ENCODE measurements at places on chromosomes 6 and 20. TPM values are rescaled to one million over a fixed set of nuclear protein-coding genes. Genes with fewer than 3 reads are reported as not detected.

GRCh38 chr6:4687989-4688947 is 87.9 kb upstream of the CDYL start:
- no peak for DNase-seq

DNA sequence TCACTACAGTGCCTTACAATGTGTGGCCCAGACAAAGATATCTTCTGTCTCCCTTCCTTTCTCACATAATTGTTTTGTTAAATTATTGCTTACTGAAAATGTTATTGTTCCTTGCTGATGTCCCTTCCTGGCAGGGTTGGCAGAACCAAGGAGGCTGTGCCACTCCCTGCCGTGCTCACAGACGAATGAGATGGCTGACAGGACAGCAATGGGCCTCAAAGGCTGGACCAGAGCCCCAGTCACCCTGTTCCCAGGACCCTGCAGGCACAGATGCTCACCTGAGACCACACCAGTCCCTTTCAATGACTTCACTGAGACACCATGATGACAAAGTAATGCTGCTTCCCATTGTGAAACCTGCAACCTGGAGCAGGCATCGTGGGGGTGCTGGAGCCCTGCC is 375.1 kb downstream of the HACE1 start:
- DNase-seq: no peak

DNA sequence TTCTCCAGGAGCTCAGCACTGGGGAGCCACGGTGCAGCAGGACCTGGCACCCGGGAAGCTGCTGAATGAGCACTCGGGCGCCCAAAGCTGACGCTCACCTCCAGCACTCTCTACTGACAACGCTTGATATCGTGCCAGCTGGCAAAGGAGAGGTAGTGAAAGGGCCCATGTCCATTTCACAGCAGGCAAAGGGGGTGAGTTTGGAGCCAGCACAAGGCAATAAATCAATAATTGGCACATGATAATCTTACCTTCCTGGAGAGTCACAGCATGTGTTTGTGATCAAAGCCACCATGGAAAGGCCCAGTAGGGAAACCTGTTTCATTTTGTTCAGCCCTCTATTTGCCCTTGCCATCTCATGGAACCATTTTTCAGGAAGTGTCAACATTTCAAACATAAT is 23.3 kb upstream of the SMIM26 start:
- DNase-seq: peak; percentile 61

TRIM39 gene
- 12.2 TPM for total RNA-seq

BTN2A1 gene
- 33.9 TPM for total RNA-seq
